ENCODE measurements at places on chromosomes 3 and 15.

GRCh38 chr3:140568842-140569520 lies 108.9 kb upstream of the TRIM42 start:
- DNase-seq: no peak

DNA sequence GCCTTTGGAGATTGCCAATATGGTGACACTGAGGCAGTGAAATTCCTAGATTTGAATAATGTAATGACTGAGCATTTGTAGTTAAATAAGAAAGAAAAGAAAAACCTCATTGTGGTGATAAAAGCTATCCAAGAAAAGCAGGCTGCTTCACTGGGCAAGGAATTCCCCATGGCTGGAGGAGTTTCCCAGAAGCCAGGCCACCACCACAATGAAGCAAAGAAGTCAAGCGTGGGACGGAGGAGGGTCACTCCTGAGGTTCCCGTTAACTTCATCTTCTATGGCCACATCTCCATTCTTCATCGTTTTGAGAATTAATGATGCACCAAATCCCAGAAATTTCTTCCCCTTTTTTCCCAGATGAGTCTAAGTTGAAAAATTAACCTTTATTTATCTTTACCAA lies 185.8 kb upstream of the BCL6 start:
- no peak for DNase-seq

DNA sequence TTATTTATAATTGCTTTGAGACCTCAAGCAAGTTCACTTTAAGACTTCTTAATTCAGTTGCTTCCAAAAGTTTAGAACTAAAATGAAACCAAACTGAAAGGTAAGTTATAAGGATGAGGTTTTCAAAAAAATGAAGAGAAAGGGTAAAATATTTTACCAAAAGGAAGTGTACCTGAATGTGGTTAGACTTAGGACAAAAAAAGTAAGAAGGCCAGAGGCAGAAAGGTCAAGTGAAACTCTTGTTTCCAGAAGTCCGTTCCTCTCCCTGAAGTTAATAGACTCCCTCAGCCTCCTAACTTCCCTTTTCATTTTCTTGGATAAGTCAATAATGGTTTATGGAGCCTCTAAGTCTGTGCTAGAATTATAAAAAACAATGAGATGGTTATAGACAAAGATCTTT lies 16.6 kb downstream of the BTLA start:
- no peak for DNase-seq

GRCh38 chr3:72892081-72892775 lies 4.4 kb downstream of the GXYLT2 start:
- no peak for DNase-seq

DNA sequence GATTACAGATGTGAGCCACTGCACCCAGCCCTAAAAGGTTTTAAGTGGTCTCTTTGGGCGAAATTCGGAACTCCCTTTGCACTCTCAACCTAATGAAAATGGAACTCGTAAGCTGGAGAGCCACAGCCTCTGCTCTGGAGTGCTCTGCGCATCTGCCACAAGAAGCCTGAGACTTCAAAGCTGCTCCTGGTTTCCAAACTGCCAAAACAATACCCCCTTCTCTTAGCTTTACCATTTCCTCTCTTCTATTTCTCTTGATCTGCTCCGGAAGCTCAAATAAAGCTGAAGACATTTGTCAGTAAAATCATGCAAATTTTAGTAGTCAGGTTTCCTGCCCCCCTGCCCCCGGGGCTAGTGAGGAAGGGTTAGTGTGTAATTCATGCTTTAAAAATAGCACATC lies 312.7 kb downstream of the MFSD1 start:
- DNase-seq: no peak

DNA sequence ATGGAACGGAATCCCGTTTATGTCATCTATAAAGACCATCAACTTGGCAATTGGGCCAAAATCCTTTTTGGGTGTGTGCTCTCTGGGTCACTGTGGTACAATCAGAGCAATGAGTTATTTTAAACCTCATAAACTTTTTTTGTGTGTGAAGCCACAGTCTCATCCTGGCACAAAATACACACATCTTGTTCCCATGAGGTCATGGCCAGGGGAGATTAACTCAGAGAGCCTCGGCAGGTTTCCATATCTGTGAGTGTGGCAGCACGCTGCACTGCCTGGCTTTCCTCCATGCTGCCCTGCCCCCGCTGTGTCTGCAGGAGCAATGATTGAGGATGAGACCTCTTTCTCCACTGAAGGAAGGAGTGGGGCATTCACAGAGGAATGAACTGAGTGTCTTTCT lies 54.0 kb upstream of the DLG1 start:
- DNase-seq: no peak

DNA sequence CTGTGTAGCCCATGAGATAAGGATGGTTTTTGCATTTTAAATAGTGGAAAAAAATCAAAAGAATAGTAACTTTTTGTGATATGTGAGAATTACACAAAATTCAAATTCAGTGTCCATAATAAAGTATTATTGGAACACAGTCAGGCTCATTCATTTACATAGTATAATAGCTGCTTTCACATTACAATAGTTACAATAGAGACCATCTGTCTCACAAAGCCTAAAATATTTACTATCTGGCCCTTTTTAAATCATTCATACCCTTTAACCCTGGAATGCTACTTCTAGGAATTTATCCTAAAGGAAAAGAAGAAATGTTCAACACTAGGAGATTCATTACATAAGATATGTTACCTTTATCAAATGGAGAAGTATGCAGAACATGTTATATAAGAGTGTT lies 35.5 kb upstream of the TM4SF4 start:
- no peak for DNase-seq

DNA sequence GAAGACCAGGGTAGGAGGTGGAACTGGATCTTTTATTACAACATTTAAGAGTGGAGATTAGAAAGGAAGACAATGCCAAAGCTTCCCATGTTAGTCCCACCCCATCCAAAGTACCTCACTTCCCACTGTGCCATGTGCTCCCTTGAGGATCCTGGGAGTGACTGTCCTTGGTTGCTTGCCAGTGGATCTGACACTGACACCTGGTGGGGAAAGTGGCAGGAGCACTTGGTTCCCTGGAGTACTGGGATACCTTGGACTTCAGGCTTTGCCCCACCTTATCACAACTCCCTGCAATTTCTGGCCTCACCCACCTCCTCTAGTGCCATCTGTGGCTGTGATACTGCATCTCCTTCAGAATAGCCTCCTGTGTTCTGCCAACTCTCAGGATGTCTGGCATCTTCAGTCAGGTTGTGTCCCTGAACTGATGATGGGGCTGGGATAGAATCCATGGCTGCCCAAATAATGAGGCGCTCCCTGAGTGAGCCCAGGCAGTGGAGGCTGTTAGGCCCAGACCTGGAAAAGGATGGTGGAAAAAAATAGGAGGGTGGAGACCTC lies 1.3 kb downstream of the ELL3 start:
- DNase-seq: no peak

DNA sequence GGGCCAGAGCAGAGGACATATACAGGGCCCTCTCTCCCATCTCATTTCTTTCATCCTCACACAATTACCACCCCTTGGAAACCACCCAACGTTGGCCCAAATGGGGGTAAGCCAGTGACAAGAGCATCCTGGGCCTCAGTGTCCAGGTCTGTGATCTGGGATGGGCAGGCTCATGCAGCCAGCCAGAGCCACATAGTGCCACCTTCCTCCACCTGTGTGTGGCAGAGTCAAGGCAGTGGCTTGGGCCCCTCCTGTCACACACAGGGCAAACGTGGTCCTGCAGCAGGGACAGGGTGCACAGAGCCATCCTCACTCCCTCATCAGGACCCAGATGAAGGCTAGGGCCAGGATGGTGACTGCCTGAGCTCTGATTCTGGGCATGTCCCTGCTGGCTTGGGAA lies 2.3 kb upstream of the MYL3 start:
- no peak for DNase-seq

- no peak for DNase-seq
These were observed 142.1 kb downstream of the NUP210 start for GRCh38 chr3:13277860-13278531.

DNA sequence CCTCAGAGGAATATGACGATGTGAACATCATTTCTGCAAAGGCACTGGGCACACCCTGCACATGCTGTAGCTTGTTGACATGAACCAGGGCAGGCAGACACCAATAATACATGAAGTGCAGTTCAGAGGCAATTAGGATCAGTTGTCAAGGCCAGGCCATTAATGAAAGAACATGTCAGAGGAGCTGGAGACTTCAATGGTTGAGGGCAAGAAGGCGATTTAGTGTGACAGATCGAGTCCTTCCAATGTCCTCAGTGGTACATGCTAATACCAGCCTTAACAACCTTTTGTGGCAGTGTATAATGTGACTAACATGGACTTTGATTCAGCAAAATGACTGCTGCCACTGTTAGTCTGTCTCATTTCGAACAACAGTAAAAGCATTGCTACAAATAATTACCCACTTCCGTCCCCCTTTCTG lies 205.2 kb upstream of the NANOGP8 start:
- DNase-seq: no peak

DNA sequence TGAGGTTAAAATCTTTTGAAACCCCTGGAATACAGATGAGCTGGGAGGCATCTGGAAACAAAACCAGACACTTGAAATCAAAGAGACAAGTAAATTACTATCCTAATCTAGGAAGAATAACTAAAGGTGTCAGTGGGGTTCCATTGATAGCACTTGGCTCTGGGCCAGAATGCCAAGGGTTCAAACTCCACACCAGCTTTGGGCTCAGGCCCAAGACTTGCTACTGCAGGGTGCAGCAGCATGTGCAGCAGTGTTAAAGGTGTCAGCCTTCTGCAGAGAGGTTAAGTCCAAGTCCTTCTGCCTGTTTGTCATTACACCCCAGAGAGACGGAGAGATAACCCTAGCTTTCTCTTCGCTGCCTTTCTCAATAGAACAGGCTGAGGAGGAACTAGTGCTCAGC lies 273.9 kb downstream of the TIGIT start:
- no peak for DNase-seq

DNA sequence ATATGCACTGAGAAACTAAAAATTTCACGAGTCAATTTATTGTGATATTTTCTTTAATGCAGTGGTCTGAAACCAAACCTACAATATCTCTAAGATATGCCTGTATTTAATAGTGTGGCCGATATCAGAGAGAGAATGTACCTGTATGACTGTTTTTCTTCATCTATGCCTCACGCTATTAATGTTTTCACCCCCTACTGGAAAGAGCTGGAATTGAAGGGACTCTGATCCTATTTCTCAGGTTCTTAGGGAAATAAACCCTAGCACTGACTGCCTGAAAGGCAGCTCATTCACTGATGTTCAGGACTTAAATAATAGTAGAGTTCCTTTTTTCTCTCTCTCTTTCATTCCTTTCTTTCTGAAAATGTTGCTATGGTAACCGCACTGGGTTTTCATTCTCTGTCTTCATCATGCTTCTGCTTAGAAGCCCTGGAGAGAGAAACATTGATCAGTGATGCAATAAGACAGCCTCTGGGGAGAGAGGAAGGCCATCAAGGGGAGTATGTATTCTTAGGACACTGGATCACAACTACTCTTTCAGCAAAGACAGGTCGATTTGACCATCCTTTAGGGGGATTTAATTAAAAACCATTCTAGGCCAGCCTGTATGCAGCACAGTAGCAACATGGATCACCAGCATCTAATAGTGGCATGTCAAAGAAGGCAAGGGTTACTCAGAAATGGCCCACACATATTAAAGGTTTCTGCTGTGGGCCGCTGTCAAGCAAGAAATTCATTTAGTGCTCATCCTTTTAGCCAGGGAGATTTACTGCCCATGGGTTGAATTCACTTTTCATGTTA lies 1135.7 kb downstream of the IGSF11 start:
- no peak for DNase-seq

GRCh38 chr15:65824941-65825544 lies 33.0 kb upstream of the DENND4A start:
- no peak for DNase-seq

DNA sequence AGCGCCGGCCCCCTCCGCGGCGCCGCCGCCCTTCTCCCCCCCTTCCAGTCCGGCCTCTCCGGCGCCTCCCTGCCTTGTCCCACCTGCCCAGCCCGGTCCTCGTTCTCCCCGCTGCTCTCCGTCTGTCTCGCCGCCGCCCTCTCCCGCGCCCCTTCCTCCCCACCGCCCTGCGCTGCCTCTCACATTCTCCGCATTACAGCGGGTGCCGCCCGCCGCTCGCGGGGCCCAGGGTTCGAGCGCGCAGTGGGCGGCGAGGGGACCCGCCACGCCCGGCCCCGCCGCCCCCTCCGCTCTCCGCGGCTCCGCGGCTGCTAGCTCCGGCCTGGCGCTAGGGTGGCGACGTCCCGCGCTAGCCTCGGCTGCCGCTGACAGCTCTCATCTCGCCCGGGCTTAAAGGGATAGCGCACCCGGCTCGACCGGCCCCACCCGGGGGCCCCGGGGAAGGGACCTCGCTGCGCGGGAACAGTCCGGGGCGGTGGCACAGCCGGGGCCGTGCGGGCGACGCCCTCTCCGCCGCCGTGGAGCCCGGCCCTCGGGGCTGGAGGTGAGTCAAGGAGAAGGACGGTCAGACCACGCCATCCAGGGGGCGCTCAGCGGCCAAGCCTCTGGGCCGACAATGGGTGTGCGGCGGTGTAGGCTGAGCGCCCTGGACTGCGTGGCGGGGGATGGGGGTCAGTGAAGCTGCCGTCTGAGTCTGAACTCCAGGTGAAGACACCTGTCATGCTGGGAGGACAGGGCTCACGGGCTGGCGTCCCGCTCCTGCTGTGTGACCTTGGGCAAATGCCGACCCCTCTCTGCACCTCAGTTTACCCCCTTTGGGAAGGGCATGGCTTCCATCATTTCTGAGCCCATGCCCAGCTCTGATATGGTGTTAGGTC lies 187.4 kb upstream of the LINGO1 start:
- DNase-seq: no peak

DNA sequence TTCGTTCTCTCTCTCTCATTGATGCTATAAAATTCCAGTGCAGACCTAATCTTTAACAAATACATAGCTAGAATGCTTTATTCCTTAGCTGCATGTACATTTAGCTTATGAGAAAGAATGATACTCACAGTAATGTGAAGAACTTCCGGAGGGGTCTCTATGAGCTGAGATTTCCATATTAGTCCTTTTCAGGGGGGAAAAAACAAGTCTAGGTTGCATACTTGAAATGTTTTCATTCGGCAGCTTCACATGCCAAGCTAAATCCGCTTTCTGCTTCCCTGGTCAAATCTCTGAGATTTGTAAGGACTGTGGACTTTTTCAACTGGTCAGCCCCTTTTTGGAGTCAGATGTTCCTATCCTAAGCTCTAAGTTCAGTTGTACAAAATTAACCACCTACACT lies 111.5 kb upstream of the COL8A1 start:
- DNase-seq: no peak

DNA sequence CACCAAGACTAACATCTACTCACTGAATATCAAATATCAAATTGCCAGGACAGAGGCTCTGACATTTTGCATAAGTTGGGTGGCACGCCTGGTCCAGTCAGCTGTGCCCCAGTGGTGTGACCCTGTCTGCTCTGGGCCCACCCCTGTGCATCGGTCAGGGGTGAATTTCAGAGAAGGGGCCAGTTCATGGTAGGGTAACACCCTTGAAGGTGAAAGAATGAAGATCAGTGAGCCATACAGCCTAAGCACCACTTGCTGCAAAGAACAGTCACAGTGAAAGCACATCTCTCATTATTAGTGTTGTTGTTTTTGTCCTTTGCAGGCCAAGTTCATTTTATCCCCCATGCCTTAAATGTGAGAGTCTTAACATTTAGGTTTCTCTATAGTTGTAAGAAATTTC lies 86.8 kb downstream of the MYRIP start:
- no peak for DNase-seq

Data from stimulated activated CD8-positive, alpha-beta memory T cell treated with anti-CD3 and anti-CD28 coated beads, Interleukin-2, amount 100 ng/mL, for 48 hours (primary cell).